Activated CD4-positive, alpha-beta T cell treated with anti-CD3 and anti-CD28 coated beads for 36 hours (primary cell): ENCODE measurements at places on chromosomes 16 and 17.

- no peaks in the 10 kb centered on the region for H3K27me3 ChIP-seq
- H3K36me3 ChIP-seq, result peaks cover 33% of the 10 kb centered on the region
- no peak overlapping the region for H3K4me3 ChIP-seq
- DNase-seq, result no peak
These were observed 1.5 kb upstream of the OVCA2 start for GRCh38 chr17:2040219-2040827.

DNA sequence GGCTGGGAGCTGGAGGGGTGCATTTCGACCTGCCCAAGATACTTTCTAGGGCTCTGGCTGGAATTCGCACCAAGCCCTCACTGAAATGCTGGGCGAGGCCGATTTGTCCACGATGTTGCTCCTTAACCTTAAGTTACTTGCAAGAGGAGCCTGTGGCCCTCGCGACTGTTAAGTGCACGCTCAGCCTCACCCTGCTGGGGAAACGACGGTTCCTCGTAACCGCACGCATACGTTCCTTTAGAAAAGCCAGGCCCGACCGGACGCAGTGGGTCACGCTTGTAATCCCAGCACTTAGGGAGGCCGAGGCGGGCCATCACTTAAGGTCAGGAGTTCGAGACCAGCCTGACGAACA lies 607 bp upstream of the NCOR1 start:
- peak overlapping the region; percentile 81 for H3K27ac ChIP-seq
- peak overlapping the region; percentile 93 for H3K4me3 ChIP-seq
- peaks cover 42% of the 10 kb centered on the region for H3K4me1 ChIP-seq
- H3K36me3 ChIP-seq, result peaks cover 5% of the 10 kb centered on the region
- H3K27me3 ChIP-seq, result no peaks in the 10 kb centered on the region
- DNase-seq, result no peak

DNA sequence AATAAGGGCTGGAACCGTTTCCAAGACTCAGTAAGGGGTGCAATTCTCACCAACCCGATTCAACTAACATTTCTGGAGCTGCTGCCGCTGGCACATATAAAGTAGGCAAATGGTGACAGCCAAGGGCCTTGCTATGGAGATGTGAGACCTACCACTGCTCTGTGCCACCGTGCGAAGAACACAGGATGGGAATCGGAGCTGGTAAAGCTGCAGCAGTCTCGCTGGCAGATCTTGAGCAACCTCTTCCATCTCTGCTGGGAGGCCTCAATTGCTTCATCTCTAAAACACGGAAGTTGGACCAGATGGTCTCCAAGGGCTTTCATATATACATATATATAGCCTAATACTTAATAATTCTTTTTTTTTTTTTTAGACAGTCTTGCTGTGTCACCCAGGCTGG lies 128.9 kb upstream of the RCVRN start:
- H3K36me3 ChIP-seq, result no peaks in the 10 kb centered on the region
- H3K27me3 ChIP-seq, result no peaks in the 10 kb centered on the region
- DNase-seq, result no peak
- no peak overlapping the region for H3K27ac ChIP-seq

DNA sequence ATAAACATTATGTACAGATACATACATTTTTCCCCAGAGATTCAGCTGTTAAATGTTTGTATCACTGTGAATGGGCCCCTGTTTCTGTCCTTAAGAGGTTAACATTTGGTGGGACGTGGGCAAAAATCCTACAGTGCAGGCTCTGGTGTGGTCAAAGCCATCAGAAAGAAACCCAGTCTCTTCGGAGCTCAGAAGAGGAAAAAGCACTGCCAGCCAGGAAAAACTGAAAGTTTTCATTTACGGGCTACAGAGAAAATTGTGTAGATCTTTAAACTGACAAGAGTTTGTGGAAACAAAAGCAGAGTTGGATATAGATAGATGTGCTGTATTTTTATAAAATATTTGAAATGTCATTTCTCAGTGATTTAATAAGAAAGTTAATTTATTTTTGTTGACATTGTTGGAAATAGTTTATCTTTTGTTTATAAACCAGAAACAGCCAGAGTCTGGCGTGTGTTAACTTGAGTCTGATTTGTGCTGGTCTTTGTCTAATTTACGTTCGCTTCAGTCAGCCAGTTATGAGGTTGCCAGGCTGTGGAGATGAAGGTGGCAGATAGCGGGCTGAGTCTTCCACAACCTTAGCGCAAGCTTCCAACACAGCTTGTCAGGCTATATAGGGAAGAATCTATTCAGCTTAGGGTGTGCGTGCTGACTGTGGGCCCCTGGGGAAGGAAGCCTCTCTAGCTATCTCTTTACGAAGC lies 9.5 kb upstream of the TEKT3 start:
- H3K4me3 ChIP-seq, result no peak overlapping the region
- H3K27me3 ChIP-seq, result peaks cover 48% of the 10 kb centered on the region
- no peak for DNase-seq
- no peaks in the 10 kb centered on the region for H3K36me3 ChIP-seq
- H3K27ac ChIP-seq, result no peak overlapping the region

GRCh38 chr16:75298267-75298666 lies 46.8 kb upstream of the BCAR1 start:
- H3K27ac ChIP-seq, result no peak overlapping the region
- no peak for DNase-seq
- H3K4me3 ChIP-seq, result no peak overlapping the region
- no peaks in the 10 kb centered on the region for H3K4me1 ChIP-seq
